ENCODE measurements at places on chromosomes 13 and 19.

DNA sequence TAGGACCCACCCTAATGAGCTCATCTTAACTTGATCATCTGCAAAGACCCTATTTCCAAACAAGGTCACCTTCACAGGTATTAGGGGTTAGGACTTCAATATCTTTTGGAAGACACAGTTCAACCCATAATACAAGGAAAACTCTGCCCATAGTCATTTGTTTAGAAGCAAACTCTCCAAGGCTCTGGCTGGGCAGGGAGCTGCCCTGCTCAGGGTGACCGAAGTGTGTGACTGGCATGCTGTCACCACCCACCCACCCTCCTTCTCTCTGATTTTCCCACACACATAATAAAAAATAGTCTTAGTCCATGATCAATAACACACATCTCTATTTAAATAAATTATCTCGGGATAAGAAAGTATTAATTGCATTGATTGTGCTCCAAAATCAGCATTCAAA lies 161.1 kb downstream of the KCTD15 start:
- no peak for DNase-seq

DNA sequence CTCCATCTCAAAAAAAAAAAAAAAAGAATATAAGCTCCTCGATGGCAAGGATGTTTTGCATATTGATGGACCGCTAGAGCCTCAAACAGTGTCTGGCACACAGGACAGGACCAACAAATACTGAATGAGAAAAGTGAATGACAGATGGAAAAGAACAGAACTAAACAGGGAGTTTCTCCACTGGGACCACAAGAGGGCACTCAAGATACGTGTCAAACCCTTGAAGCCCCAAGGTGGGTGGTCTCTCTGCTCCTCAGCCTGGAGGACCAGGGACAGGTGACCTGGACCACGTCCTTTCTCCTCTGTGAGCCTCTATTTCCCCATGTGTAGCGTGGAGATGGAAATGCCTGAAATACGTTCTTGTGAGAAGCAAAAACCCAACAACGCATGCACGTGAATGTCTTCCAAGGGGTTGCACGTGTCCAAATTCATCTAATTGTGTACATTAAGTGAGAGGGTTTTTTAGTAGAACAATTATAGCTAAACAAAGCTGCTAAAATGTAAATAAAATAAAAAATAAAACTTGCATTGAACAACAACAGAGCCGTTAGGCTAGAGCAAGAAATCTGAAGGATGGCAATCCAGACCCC lies 5.7 kb upstream of the CDC42EP5 start:
- DNase-seq = peak; percentile 45

- DNase-seq = no peak
These were observed 5.9 kb downstream of the ZNF792 start for GRCh38 chr19:34957830-34958751.

DNA sequence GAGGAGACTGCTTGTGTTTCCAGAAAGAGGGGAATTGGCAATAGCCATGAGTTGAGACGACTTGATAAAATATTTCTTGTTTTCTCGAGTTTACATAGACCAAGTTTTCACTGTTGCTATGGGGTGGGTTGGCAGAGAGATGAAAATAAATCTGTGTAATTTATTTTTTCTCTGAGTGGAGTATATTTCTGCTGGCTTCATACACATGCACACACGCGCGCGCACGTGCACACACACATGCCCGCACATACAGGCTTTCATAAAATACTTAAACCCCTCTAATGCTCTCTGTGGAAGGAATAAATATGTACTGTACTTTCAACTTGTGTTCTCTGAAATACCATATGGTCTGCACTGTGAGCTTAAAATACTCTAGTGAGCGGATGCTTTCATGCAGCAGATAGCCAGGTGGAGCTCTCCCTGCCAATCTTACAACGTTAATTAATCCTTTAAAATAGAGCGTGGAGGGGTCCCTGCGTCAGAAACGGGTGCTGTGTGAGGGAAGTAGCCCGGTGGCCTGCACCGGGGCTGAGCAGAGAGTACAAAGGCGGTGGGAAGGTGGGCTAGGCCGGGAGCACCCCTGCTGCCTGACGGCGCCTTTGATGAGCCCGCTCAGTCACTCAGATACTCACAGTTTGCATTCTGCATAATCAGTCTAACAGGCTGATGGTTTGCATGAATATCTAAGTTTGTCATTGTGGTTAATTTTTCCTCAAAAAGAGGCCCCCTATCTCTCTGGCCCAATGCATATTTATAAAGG lies 44.1 kb downstream of the CCNE1 start:
- DNase-seq = no peak
